ENCODE measurements at places on chromosomes 5 and 9. TPM values are rescaled to one million over a fixed set of nuclear protein-coding genes. Genes with fewer than 3 reads are reported as not detected.

GRCh38 chr5:12109075-12109688 lies 204.9 kb upstream of the CTNND2 start:
- DNase-seq: no peak

GRCh38 chr9:121050128-121050988 lies at the start of gene C5:
C5 (minus strand) TSS chr9:121050275; CDS start chr9:121050246, 29 bp downstream.
- DNase-seq: no peak

DNA sequence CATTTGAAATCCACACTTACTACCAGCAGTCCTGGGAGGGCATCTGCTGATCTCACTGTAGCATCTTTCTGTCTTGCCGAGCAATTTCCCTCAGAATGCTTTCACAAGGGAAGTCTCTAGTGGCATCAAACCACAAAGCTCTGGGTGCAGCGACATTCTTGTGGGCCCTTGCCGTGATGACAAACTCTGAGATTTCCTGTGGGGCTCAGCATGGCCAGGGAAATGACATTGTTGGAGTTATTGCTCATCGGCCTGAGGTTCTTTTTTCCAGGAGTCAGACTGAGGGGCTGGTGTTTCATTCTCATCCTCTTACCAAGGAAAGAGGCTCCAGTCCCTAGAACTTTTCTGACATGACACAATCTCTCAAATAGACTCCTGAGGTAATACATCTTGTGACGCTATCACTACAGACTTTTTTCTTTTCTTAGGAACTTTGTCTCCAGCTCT lies 51.4 kb downstream of the PFDN1 start:
- DNase-seq: peak; percentile 88

GRCh38 chr9:134967547-134967930 lies 49.8 kb upstream of the FCN1 start:
- no peak for DNase-seq

DNA sequence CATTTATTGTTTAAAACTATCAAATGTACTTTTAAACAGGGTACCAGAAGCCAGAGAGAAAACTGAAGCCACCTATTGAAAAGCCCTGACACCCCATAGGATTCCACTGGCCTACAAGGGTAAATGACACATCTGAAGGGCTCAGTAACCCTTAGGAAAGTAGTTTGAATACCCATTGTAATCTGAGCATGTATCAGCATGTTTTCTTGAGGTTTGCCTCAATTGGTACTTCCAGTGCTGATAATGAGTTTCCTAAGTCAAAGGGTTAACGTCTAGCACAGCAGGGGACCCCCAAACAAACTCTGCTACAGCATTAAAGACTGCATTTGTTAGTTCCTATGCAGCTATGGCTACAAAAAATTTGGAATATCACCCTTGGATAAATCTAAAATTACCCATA lies 657.1 kb downstream of the NR2F1-AS1 start:
- DNase-seq: no peak

DNA sequence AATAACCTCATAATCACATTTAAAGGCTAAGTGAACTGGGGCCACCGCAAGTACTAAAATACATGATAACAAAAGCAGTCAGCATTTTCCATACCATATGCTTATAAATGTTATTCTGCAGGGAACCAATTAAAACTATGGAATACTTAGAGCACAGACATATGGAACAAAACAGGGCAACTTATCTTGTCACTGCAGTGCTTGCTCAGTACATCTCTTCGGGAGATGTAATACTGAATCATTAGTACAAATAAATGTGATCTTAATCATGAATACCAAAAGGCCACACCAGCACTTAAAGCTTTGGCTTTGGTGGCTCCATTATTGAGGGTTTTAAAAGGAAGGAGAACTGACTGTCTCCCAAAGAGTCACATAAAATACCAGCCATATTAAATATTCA lies 32.1 kb downstream of the PRUNE2 start:
- DNase-seq: no peak

GRCh38 chr9:6006749-6007057 lies 8.7 kb downstream of the RANBP6 start:
- no peak for DNase-seq

GRCh38 chr5:37738865-37739488 lies 100.9 kb downstream of the GDNF start:
- no peak for DNase-seq

The ESM1 gene
- 73.0 TPM for total RNA-seq

The ANKRD18A gene
- total RNA-seq: not detected

The C8G gene
- total RNA-seq: 0.77 TPM

The TAF1L gene
- total RNA-seq: under 0.01 TPM

The SLC27A4 gene
- 19.9 TPM for total RNA-seq

The ADCY2 gene
- not detected for total RNA-seq
